ENCODE measurements at places on chromosomes 2 and 18.

GRCh38 chr2:223019390-223019930 is 32.5 kb upstream of the KCNE4 start:
- no peak for DNase-seq

- DNase-seq: no peak
Measured at GRCh38 chr18:72808680-72809079, 59.1 kb downstream of the NETO1 start.

DNA sequence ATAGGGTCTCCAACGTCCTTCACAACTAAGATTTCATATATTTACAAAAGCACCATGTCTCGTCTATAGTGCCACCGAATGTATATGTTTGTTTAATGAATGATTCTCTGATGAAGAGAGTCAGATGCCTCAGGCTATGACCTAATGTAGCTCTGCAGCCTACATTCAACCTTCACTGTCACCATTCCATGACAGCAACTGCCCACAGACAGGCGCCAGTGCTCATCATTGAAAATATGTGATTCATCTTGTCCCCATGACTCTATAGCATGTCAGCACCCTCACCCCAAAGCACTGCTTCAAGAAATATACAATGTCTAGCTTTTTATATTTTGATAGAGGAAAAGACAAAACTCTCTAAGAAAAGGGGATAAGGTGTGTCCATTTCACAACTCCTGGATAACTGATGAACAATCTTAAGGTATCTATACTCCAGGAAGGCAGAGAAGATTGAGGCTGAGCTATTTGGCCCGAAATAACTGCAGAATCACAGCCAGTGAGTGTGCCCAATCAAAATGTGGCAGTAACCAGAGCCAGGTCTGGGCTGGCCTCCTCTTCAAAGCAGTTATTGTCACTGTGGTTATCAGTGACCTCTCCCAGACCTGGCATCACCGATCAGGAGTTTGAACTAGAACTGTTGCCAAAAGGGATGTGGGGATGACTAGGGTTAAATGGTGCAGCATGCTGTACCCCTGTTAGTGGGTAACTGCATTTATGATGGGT is 246.6 kb downstream of the SETBP1 start:
- DNase-seq: no peak

DNA sequence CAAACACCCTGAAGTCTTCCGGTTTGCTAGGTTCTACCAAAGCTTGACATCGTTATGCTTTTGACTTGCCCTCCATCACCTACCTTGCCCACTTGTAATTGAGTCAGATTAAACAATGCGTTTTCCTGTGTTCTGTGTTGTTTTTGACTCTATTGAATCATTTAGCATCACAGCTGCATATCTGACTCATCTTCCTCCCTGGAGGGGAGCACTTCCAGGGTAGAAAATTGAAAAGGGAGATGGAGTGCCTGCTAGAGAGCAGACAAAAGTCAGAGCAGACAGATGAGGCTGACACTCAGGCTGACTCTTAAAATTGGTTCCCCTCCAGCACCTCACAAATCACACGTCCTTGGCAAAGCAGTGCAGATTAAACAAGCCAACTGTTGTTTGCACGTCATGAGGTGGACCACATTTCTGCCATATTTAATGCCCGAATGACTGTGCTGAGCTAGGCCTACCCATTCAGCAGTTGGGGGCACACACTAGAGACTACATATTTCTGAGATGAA is 2.2 kb downstream of the MPP4 start:
- DNase-seq: peak; percentile 76

GRCh38 chr2:238996331-238997136 is 148.6 kb downstream of the TWIST2 start:
- no peak for DNase-seq

DNA sequence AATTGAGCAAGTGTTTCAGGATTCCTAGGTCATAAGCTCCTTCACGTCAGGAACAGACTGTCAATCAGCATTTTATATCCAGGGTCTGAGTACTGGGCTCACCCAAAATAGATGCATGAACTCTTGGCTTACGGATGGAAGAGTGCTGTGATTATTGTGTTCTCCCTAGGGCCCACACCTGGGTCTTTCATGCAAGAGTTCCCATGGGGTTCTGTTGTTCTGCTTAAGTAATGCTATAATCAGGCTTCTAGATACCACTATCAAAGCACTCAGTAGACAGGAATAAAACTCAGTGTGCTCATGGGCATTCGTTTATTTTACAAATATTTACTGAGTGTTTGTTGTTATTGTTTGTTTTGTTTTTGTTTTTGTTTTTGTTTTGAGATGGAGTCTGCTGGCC is 46.4 kb upstream of the PMAIP1 start:
- DNase-seq: no peak

GRCh38 chr2:130851624-130852382 is 15.1 kb downstream of the ARHGEF4 start:
- DNase-seq: no peak

DNA sequence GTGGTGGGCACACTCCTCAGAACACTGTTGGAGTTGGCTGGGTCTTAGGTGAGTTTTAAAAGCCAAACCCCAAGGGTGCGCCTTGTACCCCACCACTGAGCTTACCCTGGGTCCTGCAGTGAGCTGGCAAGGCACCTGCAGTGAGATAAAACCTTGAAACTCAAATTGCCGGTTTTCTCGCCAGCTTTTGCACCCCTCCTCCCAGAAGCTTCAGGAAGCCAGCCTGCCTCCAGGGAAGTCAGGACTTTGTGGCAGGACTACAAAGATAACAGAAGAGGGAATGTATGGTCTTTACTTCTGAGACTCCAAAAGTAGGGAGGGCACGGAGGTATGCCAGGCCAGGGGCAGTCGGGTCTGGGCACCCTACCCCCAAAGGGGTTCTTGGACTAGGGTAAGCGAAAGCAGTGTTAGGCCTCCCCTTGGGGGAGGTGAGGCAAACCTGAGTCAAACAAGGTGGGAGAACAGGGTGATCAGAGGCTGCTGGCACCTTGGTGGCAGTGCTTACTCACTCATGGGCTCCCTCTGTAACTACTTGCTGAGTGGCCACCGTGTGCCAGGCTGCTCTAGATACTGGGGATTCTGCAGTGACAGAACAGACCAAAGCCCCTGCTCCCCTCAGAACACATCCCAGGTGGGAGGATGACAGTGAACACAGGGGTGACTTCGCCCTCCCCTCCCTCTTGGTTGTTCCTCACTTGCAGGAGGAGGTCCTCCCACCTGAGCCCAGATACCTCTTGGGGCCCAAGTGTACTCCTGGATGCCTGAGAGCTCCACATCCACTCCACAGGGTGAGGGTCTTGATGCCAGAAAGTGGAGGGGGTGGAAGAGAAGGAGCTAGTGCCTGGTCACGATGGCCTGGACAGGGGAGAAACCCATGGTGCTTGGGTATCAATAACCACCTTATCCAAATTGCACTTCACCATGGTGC is 69.3 kb upstream of the RGPD5 start:
- no peak for DNase-seq

DNA sequence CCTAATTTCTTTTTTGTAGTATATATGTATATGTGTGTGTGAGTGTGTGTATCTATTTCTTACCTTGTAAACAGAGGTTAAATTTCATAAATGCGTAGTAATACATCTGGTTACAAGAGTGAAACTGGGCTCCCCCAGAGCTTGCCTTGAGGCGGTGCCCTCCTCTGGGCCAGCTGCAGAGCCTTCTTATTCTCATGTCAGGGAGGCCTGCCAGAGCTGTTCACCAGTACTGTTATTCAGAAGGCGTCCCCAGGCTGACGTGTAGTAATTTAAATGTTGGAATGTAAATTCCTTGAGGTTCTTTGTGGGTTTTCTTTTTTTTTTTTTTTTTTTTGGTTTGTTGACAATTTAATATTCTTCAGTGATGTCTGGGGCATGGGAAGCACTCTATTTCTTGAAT is 11.2 kb downstream of the COPS8 start:
- DNase-seq: no peak

- no peak for DNase-seq
Measured at GRCh38 chr2:20042531-20042930, 8.9 kb downstream of the LAPTM4A start.

- DNase-seq: no peak
Measured at GRCh38 chr18:486929-487740, 13.4 kb downstream of the COLEC12 start.

DNA sequence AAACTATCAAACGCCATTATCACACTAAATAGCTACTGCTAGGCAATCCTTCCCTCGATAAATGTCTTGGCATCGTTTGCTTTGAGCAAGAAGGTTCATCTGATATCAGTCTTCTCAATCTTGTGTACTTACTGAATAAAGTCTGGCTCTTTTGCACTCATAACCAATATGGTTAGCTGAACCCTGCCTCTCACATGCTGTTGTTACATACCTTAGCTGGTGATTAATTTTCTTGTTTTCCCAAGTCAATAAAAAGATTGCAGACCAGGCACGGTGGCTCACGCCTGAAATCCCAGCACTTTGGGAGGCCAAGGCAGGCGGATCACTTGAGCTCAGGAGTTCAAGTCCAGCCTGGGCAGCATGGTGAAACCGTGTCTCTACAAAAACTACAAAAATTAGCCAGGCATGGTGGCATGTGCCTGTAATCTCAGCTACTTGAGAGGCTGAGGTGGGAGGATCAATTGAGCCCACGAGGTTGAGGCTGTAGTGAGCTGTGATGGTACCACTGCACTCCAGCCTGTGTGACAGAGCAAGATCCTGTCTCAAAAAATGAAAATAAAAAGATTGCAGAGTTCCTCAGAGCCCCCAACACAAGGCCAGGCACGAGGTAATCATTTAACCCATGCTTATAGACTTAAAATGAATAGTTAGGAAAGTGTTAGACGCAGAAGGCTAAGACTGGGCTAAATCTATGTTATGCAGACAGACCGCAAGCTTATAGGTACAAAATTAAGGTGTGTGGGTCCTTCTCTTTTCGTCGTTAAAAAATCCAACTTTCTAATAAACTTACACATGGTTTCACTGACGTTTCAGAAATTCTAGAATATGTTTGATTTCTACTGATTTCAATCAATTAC is 177.5 kb downstream of the ALPK2 start:
- DNase-seq: no peak

DNA sequence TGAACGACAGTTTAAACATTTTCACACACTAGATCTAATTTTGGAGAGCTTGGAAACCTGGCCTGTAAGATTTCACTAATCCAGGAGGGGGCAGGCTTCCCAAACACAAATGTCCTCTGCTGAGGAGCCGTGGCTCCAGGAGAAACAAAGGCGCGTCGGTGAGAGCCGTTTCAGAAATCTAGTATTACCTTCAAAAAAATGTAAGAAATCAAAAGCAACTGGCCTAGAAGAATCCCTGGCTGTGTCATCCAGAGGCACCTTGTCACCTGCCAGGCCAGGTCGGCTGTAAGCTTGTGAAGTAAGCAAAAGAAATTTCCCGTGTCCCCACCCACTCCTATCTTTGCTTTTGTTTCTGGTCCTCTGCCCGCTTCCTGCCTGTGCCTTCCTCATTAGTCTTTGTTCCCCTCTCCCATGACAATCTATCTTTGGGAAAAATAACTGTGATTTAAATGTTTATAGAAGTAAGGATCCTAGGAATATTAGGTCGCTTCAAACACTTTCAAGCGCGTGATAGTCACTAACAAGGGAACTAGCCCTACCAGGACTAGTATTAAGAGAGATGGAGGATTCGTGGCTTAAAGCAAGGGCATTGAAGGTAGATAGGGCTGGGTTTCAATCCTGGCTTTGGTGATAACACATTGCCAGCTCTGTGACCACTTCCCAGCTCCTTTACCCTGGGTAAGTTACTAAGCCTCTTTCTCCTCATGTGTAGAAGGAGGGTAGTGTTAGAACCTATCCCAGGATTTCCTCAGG is 99.5 kb upstream of the STK39 start:
- DNase-seq: peak; percentile 81

DNA sequence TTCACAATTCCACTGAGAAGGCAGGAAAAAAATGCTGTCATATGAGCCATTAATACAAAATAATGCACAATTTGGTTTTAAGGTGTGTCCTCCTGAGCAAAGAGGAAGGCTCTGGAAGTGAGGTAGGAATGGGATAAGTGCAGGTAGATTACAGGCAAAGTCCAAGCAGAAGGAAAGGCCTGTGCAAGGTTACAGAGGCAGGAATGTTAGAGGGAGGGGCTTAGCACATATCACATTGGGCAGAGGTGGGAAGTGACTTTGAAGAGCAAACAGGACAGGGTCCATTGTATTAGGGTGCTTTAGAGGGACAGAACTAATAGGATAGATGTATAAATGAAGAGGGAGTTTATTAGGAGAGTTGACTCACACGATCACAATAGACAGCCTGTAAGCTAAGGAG is 14.7 kb upstream of the CLIP4 start:
- no peak for DNase-seq

DNA sequence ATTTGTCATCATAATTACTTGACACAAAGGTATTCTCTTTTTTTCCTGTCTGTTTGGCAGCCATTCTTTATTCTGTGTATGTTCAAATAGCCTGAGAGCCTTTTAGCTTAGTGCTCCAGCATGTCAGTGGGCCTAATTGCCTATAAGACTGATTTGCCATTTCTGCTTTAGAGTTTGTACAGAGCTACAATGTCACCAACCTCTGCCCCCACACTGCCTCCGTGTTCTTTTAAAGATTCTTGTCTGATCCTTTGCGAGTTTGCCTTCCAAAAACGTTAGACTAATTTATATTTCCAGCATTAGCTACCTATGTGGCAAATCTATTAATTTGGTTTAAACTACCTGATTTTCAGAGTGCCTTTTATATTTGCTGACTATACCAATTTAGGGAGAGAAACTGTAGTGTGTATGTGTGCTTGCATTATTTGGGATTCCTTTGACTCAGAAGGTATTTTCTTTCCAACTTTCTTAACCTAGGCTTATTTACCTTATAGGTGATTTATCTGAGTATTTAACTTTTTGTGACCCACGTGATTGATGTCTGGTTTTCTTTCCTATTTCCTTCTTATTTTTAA is 70.8 kb downstream of the FAM117B start:
- DNase-seq: no peak

- peak; percentile 76 for DNase-seq
Measured at GRCh38 chr18:12656938-12657683, 796 bp downstream of the SPIRE1 start.

GRCh38 chr2:70816726-70817125 is 3.7 kb downstream of the CLEC4F start:
- DNase-seq: no peak

GRCh38 chr2:235660484-235661082 is 166.7 kb downstream of the AGAP1 start:
- DNase-seq: no peak

DNA sequence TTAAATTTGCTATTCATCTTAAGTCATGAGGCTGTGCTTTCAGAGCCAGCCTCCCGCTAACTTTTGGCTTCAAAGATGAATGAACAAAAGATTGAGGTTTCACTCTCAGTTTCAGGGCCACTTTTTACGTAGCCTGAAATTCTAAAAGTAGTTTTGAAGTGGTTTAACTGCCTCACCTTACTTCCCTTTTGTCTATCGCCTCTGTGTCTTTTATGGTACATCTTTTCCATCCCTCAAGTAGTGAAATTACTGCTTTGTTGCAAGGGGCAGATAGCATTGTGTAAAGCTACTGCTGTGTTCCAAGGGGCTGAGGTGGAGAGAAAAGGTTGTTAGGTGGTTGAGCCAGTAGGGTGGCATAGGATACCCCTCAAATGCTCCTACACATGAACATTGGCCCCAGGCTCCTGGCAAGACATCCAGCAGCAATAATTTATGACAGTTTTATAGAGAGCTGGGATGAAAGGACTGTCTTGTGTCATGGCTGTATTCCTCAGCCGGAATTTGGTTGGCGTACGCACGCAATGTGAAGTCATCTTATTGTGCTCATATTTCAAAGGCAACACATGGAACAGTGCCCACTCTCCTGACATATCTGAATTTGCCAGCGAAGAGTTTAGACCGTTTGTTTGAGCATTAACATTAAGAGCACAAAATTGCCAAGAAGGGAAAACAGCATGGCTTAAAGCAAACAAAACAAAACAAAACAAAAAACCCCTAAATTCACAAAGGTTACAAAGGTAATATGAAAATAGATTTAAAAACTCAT is 32.2 kb downstream of the QPCT start:
- peak; percentile 63 for DNase-seq
